ENCODE measurements at places on chromosomes 11 and 22. TPM values are rescaled to one million over a fixed set of nuclear protein-coding genes. Genes with fewer than 3 reads are reported as not detected.

- no peak overlapping the region for H3K27ac ChIP-seq
- no peak overlapping the region for H3K4me3 ChIP-seq
- peaks cover 15% of the 10 kb centered on the region for H3K36me3 ChIP-seq
- no peaks in the 10 kb centered on the region for H3K27me3 ChIP-seq
- no peak for DNase-seq
- H3K4me1 ChIP-seq, result peaks cover 3% of the 10 kb centered on the region
Measured at GRCh38 chr11:124642628-124643027, 20.0 kb downstream of the TBRG1 start.

GRCh38 chr11:123386796-123387510, 43.1 kb upstream of the GRAMD1B start:
- H3K4me1 ChIP-seq, result no peaks in the 10 kb centered on the region
- no peak for DNase-seq
- no peaks in the 10 kb centered on the region for H3K27me3 ChIP-seq

DNA sequence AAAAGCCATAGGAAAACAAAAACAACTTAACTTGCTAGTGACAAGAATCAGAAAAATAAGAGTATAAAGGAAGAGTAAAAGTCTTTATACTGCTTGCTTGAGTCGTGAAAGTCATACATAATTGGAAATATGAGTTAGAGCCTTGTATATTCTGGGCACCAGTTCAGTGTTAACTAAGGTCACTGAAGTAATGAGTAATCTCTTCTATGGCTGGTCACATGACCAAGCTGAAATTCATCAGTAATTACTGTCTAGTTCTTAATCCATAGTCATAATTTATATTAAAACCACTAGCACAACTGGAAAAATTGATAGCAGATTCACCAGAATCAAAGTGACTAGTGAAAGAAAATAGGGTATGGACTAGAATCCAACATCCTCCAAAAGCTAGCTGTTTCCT, 84.4 kb upstream of the SLC5A12 start:
- DNase-seq, result no peak
- no peak overlapping the region for H3K27ac ChIP-seq

GRCh38 chr22:24407278-24407665, 20.1 kb upstream of the ADORA2A start:
- H3K4me3 ChIP-seq, result no peak overlapping the region
- H3K27me3 ChIP-seq, result no peaks in the 10 kb centered on the region
- peaks cover 32% of the 10 kb centered on the region for H3K36me3 ChIP-seq
- H3K27ac ChIP-seq, result no peak overlapping the region
- peaks cover 32% of the 10 kb centered on the region for H3K4me1 ChIP-seq

DNA sequence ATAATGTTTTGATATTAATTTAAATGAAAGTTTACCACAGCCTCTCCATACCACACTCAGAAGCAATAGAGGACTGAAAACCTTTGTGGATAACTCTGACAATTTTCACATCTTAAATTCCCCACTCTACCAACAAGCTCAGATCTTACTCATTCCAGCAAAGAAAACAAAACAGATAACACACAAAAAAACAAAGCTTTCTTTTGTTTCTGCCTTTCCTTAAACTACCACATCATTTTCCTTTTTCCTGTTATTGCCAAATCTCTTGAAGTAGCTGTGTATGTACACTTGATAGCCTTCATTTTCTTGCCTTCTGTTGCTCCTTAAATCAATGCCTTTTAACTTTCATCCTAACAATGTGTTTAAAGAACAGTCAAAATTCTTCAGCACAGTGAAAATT, 484.9 kb downstream of the NTM start:
- H3K27me3 ChIP-seq, result no peaks in the 10 kb centered on the region
- no peak overlapping the region for H3K4me3 ChIP-seq
- H3K36me3 ChIP-seq, result no peaks in the 10 kb centered on the region
- H3K27ac ChIP-seq, result no peak overlapping the region
- no peak for DNase-seq

DNA sequence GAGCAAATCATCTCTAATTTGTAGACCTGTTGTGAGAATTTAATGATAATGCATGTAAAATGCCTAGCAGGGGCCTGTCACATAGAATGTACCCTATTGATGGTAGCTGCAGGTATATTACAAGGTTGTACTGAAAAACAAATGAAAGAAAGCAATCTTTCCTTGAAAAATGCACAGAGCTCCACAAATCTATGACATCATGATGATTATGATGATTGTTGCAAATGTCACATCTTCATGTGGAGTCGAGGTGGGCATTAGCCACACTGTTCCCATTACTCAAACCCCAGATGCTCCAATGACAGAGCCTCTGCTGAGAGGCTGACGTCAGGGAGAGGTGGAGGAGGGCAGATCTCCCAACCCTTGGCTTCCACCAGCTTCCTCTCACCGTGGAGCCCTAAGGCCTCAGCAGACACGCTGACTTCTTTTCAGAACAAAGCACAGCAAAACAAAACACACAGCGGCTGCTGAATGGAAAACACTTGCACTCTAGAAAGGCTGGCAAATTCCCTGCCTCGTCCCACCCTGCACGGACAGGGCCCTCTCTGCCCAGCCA, 298.3 kb downstream of the KIRREL3 start:
- no peaks in the 10 kb centered on the region for H3K36me3 ChIP-seq
- DNase-seq, result no peak
- H3K27ac ChIP-seq, result no peak overlapping the region
- H3K4me1 ChIP-seq, result no peaks in the 10 kb centered on the region

The LARGE2 gene
- 3.5 TPM for total RNA-seq

The ACR gene
- total RNA-seq, result not detected

The AGBL2 gene
- 2.7 TPM for total RNA-seq

The SCGB1A1 gene
- total RNA-seq, result 1.5 TPM

The FREY1 gene
- 0.52 TPM for total RNA-seq
